Stimulated activated CD4-positive, alpha-beta T cell treated with anti-CD3 and anti-CD28 coated beads, TNF-alpha, amount 100 ng/mL, for 1 hour (primary cell): ENCODE measurements at places on chromosomes 13 and 19.

DNA sequence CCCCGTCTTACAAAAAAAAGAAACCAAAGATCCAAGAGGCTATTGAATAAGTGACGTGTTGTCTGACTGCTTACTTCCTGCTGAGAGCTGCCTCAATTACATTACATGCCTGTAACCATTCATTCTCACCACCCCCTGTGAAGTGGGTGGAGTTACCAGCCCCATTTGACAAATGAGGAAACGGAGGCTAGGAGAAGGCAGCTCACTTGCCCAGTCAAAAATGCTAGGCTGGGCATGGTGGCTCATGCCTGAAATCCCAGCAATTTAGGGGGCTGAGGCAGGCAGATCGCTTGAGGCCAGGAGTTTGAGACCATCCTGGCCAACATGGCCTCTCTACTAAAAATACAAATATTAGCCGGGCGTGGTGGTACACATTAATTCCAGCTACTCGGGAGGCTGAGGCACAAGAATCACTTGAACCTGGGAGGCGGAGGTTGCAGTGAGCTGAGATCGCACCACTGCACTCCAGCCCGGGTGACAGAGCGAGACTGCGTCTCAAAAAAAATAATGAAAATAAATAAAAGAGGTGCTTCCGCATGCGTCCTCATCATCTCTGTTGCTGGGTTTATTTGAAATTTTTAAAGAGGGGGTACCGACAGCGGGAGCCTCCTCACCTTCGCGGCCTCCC lies 499 bp downstream of the LSM7 start:
- no peak for DNase-seq

- no peak for DNase-seq
Observed at GRCh38 chr19:16902545-16902944, 13.7 kb downstream of the F2RL3 start.

DNA sequence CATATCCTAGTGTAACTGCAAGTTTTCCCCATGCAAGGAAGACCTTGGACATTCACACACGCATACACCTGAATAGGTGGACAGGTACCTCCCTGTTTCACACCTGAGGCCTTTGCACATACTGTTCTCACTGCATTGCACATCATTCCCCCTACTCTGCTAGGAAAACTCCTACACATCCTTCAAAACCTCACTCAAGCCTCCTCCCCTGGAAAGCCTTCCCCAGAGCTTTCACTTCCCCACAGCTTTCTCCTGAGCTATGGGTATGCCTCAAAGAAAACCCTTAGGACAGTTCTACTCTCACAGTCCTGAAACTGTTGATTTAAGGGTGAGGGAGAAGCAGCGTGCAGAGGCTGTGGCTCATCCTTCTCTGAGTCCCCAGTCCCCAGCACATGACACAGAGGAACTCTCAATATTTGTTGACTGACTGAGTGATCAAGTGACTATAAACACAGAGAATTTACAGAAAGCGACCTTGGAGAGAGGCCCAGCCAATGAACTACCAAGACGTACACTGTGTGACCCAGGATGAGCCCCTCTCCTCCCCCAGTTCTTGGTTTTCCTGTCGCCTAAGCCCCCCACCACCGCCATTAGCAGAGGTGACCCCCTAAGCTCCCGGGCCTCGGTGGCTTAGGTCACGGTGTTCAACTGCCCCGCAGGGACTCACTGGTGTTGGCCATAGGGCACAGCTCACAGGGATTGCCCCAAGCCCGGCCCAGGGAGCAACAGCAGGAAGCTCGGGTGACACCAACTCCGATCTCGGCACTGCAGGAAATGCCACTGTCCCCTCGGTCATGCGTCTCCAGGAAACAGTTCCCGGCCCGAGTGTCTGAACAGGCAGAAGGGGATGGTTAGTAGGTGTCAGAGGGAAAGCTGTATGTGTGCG lies 40.6 kb downstream of the FBN3 start:
- DNase-seq = no peak

DNA sequence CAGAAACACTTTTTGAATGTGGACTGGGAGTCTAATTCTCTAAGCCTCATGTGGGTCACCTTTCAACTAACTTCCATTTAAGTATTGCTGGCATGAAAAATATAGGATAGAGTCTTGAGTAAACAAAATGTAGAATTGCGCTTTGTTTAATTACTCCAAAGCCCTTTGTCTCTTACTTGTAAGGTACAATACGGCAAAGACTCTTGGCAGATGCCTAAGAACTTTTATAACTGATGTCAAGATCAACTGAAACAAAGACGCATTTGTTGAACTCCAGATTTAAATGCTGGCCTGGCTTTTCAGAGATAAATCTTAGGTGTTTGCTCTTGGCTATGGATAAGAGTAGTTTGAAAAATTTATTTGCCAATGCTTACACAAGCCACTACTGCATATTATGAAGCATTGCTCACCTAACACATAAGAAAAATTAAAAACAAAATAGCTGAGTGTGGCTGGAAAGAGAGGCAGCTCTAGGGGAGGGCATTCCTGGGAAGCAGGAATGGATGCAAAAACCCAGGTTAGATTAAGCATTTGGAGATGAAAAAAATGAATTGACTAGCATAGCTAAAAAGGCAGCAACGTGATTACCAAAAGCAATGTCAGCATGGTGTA lies 107.3 kb upstream of the STARD13 start:
- no peak for DNase-seq

DNA sequence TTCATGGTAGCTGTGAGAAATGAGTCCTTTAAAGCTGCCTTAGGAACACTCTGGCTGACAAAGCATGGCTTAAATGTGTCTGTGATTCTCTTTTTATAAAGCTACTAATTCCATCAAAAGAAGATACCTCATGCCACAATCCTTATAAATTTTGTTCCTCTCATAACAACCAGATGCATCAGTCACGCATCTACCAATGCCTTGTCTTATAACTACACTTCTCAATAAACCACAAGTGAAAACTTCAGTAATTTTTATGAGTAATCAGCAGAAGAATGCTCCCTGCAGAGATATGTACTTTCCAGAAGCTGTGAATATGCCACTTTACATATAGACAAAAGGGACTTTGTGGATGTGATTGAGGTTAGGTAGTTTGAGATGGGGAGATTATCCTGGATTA lies 147.8 kb downstream of the SUCLA2 start:
- no peak for DNase-seq

GRCh38 chr19:3513229-3514140 lies 7.4 kb downstream of the FZR1 start:
- no peak for DNase-seq

DNA sequence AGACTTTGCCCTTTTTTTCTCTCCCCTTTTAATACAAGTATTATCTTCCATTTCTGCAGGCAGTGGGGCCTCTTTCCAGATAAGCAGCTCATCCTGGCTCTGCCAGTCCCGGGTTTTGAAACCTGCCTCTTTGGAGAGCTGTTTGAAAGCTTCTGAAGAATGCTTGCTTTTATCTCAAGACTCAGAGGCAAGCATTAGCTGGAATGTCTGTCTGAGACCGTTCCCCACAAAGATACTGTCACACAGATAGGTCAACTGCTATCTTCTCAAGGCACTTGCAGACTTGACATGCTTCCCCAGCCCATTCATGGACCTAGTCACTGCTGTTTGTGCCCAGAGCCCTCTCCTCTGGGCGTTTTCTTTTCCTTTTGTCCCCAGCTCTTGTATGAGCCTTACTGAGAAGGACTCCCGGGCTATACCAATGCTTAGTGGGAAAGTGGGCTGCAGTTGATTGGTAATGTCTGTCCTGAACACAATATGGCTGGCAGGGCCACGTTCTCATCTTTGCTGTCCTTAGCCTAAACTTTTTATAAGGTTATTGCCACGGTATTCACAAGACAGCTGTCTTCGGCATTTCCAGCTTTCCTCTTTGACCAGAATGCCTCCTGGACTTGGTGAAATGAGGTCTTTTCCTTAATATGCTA lies 13.4 kb downstream of the SERP2 start:
- no peak for DNase-seq

- no peak for DNase-seq
Observed at GRCh38 chr19:6540918-6541689, 10.3 kb downstream of the TNFSF9 start.

GRCh38 chr13:29436721-29437280 lies 158.7 kb downstream of the SLC7A1 start:
- no peak for DNase-seq

GRCh38 chr13:50574731-50575130 lies 268.8 kb downstream of the DLEU7 start:
- no peak for DNase-seq

DNA sequence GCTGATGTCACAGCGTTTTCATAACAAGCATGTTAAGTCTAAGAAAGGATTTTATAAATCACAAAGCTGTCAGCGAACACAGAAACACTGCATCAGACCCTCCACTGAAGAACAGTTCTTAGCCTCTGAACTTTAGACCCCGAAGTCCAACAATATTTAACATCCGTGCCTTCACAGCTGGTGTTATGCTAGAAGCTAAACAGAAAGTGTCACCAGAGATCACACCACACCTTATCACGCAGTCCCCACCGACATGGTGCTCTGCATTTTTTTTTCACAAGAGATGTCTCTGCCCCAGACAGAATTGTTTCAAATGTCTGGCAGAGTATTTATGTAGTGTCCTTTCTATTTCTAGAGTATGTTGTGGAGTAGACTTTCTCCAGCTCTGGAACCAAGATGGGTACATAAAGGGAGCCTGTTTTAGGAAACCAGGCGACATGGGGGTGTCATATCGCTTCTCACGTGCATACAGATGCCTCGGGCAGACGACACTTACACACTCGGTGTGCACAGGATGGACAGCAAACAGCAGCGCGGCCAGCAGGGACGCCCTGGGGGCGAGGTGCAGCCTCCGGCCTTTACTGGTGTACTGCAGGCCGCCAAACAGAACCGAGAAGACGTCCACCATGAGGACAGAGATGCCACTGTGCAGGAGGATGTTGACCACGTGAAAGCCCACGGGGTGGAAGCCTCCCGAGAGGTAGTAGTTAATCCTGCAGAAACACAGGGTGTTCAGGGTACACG lies 12.0 kb downstream of the TMTC4 start:
- DNase-seq = no peak

GRCh38 chr19:50036908-50037307 lies 11.1 kb downstream of the ZNF473 start:
- no peak for DNase-seq

GRCh38 chr13:81770868-81771505 lies 1430.1 kb upstream of the SPRY2 start:
- no peak for DNase-seq

DNA sequence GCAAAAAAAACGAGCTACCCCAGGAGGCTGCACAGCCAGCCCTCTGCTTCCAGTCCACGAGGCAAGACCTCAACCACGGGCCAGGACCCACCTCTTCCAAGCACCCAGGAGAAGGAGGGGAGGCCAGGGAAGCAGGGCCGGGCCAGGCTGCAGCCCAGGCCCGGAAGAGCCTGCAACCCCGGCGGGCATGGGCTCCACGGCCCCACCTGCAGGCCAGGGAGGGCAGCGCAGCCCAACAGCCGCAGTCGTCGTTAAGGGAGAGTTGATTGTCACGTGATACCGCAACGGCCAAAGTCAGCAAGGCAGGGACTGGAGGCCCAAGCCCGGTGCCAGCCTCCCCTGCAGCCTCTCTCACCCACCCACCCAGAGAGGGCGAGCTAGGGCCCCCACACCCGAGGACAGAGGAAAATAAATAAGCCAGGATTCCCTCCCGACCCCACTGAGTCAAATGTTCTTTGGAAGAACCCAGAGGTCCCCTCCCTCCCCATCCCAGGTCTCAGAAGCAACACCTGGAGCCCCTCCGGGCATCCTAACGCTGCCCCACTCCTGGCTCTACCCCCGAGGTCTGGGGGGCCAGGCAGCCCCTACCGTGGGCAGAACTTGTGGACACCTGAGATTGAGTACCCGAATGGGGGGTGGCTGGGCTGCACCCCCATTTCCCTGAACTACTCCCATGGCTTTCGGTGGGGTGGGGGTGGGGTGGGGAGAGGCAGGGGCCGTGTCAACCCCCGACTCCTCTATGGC lies 5.2 kb upstream of the REXO1 start:
- peak; percentile 57 for DNase-seq

- no peak for DNase-seq
Observed at GRCh38 chr13:39047560-39047959, 9.3 kb downstream of the NHLRC3 start.

DNA sequence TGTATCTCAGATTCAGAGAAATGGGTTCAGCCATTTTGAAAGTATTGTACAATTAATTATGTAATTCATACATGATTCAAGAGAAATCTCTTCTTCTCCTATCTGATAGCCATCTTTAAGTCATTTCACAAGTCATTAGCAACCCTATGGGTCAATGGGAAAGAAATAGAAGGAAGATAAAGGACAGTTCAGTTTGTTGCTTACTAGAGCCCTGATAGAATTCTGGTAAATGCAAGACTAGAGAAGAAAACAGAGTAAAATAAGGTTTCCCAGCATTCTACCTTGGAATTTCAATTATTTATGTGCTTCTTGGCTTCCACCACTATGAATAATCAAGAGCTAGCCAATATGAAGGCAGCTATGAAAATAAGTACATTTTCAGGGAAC lies 117.7 kb downstream of the LHFPL6 start:
- no peak for DNase-seq

DNA sequence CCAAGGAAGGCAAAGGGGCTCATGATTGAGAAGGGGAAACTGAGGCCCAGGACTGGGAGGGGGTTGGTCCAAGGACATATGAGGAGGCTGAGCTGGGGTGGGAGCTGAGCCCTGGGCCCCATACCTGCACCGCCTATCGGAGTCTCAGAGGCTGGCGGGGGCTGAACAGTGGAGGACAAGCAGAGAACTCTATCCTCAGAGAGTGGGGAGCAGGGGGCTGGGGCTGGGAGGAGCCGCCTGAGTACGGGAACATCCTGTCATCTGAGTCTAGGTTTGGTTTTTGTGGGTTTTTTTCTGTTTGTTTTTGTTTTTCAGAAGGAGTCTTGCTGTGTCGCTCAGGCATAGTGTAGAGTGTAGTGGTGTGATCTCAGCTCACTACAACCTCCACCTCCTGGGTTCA lies 6.2 kb downstream of the ARRDC2 start:
- no peak for DNase-seq

GRCh38 chr19:40594657-40595091 lies 6.5 kb upstream of the LTBP4 start:
- no peak for DNase-seq

DNA sequence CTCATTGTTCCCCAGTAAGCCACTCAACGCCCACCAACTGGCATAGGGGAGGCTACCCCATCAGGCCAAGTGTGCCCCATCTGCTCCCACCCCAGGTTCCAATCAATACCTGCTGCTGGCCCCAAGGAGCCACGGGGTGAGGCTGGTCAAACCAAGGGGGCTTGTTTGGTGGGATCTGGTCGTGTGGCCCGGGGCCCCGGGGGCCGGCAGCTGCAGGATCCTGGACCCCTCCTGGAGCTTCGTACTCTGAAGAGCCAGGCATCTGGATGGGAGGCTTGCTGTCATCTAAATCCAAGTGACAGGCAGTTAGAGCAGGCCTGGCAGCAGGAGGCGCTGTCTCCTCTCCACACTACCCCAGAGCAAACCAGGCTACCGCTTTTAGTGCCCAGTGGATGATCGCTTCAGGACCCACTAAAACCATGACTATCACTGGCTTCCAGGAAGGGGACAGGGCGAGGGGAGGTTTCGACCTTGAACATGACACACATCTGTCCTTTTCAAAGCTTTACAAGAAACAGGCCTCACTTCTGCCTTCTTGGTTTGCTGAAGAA lies 14.2 kb downstream of the CHERP start:
- DNase-seq = peak; percentile 24
